ENCODE measurements at places on chromosomes 3 and 15. TPM values are rescaled to one million over a fixed set of nuclear protein-coding genes. Genes with fewer than 3 reads are reported as not detected.
A peak's percentile ranks its signal among the peaks of the same experiment; 100 is the strongest.

NTRK3 gene
- total RNA-seq = not detected

HHATL gene
- not detected for total RNA-seq

DNA sequence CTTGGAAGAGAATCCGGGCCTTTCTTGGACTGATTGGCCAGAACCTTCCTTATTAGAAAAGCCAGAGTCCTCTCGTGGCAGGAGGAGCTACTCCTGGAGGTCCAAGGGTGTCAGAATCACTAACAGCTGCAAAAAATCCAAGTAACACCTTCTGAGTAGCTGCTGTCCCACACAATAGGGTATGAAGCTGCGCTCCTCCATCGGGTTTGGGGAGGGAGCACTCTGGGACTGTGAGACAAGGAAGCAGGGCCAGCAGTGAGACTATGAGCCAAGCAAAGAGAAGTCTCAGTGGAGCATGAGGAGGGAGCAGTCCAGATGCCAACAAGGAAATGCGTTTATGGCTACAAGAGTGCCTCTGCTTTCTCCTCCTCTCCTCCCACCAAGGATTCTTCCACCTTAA lies 21.7 kb downstream of the SEMA3G start:
- H3K36me3 ChIP-seq = no peaks in the 10 kb centered on the region
- H3K27me3 ChIP-seq = no peaks in the 10 kb centered on the region
- H3K4me1 ChIP-seq = no peaks in the 10 kb centered on the region
- DNase-seq = no peak

DNA sequence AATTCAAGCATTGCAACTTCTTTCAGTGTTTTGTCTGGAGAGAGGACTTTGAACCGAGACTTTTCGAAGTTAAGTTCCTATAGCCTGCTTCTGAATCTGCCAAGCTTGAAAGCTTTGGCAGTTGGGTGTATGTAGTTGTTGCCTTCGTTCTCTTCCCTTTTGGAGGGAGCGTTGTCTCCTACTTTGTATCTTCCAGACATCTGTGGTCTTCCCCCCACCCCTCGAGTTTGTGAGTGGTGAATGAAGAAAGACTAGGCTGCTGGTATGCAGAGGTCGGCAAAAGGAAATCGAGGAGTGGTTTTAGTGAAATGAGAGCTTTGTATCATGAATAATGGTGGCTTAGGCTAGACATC lies 1.3 kb downstream of the CTNNB1 start:
- H3K36me3 ChIP-seq = no peaks in the 10 kb centered on the region
- peak overlapping the region; percentile 11 for H3K27ac ChIP-seq
- DNase-seq = no peak
- 0 out of 2 replicates have a peak, but pooled peaks cover 4% of the 10 kb centered on the region for H3K4me1 ChIP-seq

GRCh38 chr15:40084650-40085049 lies 24.0 kb downstream of the BMF start:
- H3K4me3 ChIP-seq = no peak overlapping the region
- no peak overlapping the region for H3K27ac ChIP-seq
- peaks cover 1% of the 10 kb centered on the region for H3K36me3 ChIP-seq
- no peak for DNase-seq
- no peaks in the 10 kb centered on the region for H3K27me3 ChIP-seq

DNA sequence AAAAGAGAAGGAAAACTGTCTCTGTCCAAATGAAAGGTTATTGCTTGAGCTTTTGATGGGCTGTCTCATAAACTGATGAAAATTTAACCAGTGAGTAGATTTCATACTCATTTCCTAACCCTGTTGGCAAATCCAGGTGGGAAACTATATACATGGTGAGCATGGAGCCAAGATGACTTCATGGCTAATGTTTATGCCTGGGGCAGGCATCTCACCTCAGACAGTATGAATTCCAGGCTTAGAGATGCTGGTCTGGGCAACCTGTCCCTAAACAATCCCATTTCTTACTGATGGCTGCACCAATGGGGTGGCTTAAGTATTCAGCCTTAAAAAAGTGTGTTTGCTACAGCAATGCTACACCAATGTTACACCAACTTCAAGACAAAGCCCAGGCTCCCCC lies 58.1 kb downstream of the SLTM start:
- H3K36me3 ChIP-seq = peaks cover 20% of the 10 kb centered on the region
- no peak overlapping the region for H3K27ac ChIP-seq
- no peaks in the 10 kb centered on the region for H3K27me3 ChIP-seq
- H3K4me1 ChIP-seq = peaks cover 5% of the 10 kb centered on the region
- no peak overlapping the region for H3K4me3 ChIP-seq

All from GM12878 (cell line).